Germinal center (tissue), 1 donor: ENCODE measurements at places on chromosomes 11 and 22.

- peak; percentile 7 for DNase-seq
Measured at GRCh38 chr11:55707029-55707428, 45.0 kb downstream of the OR4C6 start.

DNA sequence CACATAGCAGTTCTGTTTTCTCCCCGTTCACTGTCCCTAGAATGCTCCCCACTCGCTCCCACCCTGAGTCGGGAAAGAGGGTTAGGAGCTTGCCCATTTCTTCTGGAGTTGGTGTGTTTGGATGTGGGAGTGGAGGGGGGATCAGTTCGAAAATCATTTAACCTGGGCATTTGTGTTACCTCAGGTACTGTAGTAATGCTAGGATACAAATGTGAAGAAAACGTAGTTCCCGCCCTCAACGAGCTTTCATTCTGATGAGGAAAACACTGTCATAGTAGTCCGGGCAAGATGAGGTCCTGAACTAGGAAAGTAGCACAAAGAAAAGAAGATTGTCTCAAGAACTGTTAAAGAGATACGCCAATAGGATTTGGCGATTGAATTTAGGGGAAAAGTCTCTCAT, 539 bp downstream of the SDHD start:
- no peak for DNase-seq

DNA sequence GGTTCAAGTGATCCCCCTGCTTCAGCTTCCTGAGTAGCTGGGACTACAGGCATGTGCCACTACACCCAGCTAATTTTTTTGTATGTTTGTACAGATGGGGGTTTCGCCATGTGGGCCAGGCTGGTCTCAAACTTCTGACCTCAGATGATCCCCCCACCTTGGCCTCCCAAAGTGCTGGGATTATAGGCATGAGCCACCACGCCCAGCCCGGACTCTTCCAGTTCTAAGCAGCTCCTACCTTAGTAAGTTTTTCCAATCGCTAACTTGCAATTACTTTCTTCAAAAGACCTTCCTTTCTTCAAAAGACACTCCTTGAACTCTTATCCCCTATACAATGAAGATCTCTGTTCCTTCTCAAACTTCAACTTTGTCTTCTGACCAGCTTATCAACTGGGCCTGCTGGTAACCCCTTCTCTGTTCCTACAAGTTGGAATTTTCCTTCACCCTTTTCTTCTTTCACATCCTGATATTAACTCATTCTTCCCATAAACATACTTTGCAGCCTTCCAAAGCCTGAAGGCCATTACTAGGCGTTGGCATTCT, 25.8 kb downstream of the RBFOX2 start:
- DNase-seq = no peak

GRCh38 chr11:122922893-122923292, 40.3 kb downstream of the JHY start:
- DNase-seq = no peak

- DNase-seq = no peak
Measured at GRCh38 chr11:35971841-35972422, 28.1 kb downstream of the LDLRAD3 start.

- no peak for DNase-seq
Measured at GRCh38 chr11:114034956-114035355, 24.6 kb upstream of the ZBTB16 start.

DNA sequence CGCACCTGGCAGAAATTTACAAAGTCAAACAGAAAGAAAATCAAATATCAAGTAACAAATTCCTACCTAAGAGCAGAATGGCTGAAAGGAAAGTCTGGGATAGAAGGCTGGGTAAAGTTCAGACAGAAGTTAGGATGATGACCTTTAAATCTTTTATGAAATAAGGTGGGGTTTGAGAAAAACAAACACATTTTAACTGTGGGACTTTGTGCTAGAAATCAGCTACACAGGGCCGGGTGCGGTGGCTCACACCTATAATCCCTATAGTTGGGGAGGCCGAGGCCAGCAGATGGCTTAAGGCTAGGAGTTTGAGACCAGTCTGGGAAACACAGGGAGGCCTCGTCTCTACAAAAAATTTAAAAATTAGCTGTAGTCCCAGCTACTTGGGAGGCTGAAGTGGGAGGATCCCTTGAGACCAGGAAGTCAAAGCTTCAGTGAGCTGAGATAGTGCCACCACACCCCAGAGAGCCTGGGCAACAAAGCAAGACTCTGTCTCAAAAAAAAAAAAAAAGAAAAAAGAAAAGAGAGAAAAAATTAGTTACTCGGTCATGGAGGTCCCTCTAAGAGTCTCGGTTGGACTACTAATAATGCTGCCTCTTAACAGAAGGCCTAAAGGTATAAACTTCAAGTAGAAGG, 119.7 kb upstream of the BID start:
- no peak for DNase-seq

DNA sequence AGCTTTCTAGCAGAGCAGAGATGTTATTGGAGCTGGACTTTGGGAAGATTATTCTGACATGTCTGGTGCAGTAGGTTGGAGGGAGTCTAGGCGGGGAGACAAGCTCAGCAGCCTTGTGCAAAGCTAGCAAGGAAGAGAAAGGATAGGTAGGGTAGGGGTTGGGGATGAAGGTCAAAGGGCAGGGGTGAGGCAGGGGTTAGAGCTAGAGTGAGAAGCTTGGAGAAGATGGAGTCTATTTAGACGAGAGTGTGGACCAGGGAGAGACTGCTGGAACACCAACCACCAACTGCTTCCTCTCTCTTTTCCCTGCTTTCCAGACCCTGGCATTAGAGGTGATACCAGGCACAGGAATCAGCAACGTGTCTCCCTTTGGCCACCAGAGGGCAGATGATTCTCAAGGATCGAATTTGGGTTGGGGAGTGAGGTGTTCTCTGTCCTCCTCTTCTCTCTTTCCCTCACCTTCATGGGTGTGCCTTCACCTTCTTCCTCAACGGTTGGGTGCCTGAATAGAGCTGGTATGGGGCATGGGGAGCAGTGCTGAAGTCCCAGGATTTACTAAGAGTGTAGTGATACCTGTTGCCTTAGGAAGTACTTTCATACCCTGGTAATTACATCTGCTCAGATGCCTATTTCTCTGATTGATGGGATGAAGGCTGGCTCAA, 1.8 kb upstream of the MARK2 start:
- peak; percentile 79 for DNase-seq

DNA sequence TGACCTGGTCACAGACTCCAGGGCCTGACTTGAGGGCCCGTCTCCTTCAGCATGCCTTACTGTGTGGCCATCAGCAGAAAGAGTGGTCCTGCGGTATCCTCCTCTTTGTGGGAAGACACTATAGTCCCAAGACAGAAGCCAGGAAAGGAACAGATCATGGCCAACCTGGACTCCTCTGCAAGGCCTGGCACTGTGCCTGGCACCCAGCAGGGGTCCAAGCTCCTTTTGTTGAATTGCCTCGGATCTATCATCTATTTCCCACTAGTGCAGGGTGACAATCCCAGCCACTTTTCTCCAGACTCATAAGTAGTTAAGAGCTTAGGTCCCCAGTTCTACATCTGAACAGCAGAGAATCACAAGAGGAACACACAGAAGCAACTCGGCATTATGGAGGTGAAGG, 27.0 kb downstream of the DSCAML1 start:
- no peak for DNase-seq

- no peak for DNase-seq
Measured at GRCh38 chr22:48708558-48709245, 1119.0 kb downstream of the BRD1 start.

GRCh38 chr11:11436715-11437313, 83.8 kb upstream of the CSNK2A3 start:
- DNase-seq = no peak

DNA sequence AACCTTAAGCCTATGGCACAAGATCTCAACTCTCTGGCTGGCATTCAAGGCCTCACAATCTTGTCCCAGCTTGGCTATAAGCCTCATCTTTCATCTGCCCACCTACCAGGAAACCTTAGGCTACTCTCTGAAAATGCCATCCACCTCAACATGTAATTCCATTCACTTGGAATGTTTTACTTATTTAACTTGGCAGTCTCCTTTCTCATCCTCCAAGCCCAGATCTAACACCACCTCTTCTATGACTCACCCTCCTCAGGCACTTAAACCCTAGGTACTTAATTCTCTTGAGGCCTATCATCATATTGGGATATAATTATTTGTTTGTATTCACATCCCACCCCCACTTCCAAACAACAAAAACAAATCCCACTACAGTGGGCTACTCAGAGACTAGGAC, 15.0 kb downstream of the POGLUT3 start:
- DNase-seq = no peak

GRCh38 chr11:95794086-95794485, 3.8 kb downstream of the CEP57 start:
- DNase-seq = no peak

DNA sequence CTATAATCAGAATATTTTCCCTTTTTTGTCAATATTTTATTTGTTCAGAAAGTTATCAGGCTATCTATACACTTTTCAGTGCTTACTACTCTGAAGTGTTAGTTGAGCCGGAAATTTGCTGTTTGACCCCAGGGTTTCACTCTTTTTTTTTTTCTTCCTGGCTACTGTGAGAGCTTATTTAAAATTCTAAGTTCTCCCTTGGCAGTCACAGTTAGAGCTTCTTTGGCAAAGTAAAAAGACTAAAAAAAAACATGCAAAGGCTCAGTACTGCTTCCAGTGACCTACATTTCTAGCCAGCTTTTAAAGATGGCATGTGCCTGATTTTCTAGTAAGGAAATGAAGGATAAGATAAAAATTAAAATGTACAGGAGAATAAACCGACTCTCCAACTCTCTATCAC, 48.4 kb downstream of the ELP4 start:
- no peak for DNase-seq

- DNase-seq = no peak
Measured at GRCh38 chr22:23031381-23031780, 38.9 kb upstream of the GNAZ start.

DNA sequence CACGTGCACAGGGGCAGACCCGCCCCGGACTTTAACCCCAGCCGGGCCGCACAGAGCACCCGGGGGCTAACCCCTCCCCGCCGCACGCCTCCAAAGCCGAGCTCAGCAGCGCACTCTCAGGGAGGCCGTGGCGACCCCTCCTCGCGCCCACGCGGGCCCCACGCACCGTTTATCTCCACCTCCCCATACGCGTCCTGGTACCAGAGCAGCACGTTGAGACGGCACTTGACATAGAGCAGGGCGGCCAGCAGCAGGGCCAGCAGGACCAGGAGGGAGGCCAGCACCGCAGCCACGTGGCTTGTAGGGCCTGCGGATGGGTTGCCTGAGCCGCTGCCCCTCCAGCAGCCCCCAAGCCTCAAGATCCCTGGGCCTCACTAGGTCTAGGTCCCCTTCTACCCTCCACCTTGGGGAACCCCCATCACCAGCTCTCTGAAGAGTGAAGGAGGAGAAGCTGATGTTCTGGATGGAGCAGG, 7.1 kb downstream of the SIGIRR start:
- no peak for DNase-seq

DNA sequence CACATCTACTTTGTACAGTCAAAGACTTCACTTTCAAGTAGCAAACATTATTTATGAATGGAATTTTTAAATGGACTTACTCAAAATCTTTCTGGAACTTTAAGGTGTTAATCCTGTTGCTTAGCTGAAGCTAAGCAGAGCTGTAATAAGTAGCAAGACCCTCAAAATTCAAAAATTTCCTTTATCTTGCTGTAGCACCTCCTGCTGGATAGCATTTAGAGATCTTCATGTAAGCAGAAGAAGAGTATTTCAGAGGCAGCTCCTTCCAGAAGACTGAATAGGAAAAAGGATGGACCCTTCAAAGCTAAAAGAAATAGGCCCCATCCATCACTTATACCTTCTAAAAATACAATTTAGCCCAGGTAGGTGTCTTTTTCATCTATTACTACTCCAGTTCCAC, 3.4 kb downstream of the PHF21A start:
- DNase-seq = no peak

- no peak for DNase-seq
Measured at GRCh38 chr22:49447837-49448236, 379.8 kb downstream of the BRD1 start.
